Spinal cord (tissue), 10 donors: ENCODE measurements at places on chromosomes 12 and 14. TPM values are rescaled to one million over a fixed set of nuclear protein-coding genes. Genes with fewer than 3 reads are reported as not detected.

Gene GLT1D1
- total RNA-seq: 19.8 TPM

Gene NELL2
- total RNA-seq: 241 TPM

Gene P2RX7
- 16.8 TPM for total RNA-seq

Gene NID2
- total RNA-seq: 106 TPM

Gene TSPAN9
- 28.3 TPM for total RNA-seq

Gene CRIP1
- total RNA-seq: 4.3 TPM

Gene CCDC196
- total RNA-seq: not detected

Gene AQP5
- 0.20 TPM for total RNA-seq

DNA sequence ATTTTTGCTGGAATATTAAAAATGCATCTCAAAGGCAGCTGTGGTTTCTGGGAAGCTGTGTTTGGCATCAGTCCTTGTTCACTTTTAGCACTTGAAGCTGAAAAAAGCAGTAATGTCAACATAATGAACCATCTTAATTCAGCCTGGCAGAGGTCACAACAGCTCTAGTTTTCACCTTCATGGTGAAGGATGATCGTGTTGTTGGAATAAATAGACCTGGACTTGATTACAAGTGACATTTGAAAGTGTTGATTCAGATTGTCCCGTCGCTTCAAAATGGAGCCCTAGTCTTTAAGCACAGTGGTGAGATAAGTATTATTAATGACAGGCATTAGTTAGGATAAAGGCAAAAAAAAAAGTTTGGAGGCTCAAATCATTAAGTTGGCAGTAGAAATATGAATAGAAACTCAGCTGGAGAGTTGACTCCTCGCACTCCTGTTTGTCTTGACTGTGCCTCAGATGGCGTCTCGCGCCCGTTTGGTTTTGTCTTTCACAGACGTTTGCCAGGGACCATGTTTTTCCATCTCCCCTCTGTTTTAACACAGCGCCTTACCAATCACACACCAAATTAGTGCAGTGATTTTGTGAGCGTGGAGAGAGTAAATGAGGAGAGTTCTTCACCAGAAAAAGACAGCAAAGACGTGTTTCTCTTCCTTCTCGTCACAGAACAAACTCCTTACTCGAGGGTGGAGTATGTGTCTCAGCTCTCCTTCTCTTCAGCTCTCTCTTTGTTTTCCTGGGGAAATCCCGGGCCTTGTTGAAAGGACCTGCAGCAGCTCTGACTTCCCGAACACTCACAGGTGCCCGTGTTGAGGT, 53.4 kb upstream of the MMP17 start:
- H3K4me1 ChIP-seq: peaks cover 6% of the 10 kb centered on the region
- H3K36me3 ChIP-seq: peaks cover 49% of the 10 kb centered on the region
- no peak overlapping the region for H3K4me3 ChIP-seq

DNA sequence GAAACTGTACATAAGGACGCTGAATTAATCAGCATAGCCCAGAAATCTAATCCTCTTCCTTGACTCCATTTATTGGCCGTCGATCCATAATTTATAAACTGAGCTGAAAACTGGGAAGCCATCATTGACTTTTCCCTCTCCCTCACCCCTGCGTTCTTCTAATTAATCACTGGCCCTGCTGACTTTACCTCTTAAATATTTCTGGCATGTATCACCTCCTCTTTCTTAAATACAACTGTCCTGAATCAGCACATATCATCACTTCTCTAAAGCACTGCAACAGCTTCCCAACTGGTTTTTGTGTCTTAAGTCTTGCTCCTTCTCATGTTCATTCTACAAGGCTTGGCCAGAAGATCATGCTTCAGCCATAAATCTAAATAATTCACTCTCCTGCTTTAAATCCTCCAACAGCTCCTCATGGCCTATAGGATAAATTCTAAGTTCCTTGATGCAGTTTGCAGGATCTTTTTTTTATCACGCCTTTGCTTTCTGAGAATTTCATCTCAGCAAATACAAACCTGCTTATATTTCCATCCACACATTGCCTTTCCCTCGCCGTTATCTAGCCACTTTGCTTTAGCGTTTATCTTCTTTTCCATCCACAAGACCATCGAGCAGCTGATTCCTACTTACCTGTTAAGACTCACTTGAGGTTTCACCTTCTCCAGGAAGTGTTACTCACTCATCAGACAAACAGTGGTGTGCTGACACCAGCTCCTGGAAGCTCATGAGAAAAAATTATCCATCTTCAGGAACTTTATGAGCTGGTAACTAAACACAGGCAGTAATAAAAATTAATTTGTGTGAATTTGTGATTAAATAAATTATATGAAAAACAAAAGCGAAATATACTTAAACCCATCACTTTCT, 295.6 kb upstream of the FLRT2 start:
- H3K27me3 ChIP-seq: no peaks in the 10 kb centered on the region
- H3K36me3 ChIP-seq: no peaks in the 10 kb centered on the region
- no peak overlapping the region for H3K4me3 ChIP-seq
- H3K27ac ChIP-seq: no peak overlapping the region
- no peaks in the 10 kb centered on the region for H3K4me1 ChIP-seq

DNA sequence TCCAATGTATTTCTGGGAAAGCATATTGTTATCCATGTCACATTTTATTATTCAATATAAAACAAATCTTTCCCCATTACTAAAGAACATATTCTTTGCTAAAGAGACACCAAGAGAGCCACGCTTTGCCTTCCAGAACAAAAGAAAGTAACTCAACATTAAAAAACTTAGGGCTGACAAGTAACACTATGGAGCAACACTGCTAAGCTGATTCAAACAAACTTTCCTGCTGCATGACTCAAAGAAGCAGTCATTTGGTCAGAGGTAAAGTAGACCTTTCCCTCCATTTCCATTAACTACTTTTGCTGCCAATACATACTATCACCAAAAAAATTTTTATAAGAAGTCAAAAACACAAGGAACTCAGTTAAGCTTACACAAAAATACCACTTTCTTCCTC, 83.0 kb downstream of the DENND5B start:
- no peaks in the 10 kb centered on the region for H3K27me3 ChIP-seq
- H3K36me3 ChIP-seq: no peaks in the 10 kb centered on the region
- no peak overlapping the region for H3K4me3 ChIP-seq
- no peaks in the 10 kb centered on the region for H3K4me1 ChIP-seq

DNA sequence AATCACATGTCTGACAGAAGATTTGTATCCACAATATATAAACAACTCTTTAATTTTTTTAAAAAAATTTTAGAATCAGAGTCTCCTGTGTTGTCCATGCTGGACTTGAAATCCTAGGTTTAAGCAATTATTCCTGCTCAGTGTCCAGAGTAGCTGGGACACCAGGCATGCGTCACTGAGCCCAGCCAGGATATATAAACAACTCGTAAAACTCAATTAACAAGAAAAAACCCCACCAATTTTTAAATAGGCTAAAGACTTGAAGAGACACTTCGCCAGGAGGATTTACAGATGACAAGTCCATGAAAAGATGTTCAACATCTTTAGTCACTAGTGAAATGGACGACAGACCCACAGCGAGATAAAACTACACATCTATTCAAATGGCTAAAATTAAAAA, 2.0 kb upstream of the SCN8A start:
- no peak for DNase-seq
- H3K4me3 ChIP-seq: no peak overlapping the region
- H3K36me3 ChIP-seq: no peaks in the 10 kb centered on the region
- H3K27me3 ChIP-seq: peaks cover 3% of the 10 kb centered on the region
- no peak overlapping the region for H3K27ac ChIP-seq

DNA sequence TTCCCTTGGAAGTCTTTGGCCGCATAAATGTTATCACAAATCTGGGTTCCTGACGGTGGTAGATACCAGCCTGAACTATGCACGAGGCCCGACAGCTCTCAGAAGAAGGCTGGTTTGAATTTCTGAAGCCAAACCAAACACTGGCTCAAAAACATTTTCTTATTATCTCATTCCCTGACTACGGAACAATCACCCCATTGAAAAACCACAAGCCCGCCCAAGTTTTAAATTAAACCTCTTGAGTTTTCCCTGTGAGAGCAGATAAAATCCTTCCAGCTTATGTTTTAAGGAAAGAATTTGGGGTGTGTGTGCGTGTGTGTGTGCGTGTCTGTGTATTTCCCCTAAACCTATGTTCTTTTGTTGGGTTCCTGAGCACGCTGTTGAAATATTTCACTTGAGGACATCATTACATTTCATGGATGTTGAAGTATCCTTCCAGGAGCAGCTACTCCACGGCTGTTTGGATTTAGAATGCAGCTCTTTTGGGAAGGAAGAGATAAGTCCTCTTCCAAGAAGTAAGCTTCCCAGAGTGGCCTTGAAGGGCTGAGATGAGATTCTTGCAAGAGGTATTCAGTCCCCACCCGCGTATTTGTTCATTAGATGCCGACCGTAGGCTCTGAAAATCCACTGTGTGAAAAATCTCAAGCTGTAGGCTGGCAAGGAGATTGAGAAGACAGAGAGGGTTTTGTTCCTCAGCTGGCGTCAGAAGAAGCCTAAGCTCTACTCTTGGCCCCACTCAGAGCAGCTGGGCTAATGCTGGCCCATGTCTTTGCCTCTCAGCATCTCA, 131.0 kb upstream of the NCOR2 start:
- H3K4me3 ChIP-seq: no peak overlapping the region
- peaks cover 50% of the 10 kb centered on the region for H3K4me1 ChIP-seq
- DNase-seq: no peak
- H3K36me3 ChIP-seq: no peaks in the 10 kb centered on the region
- H3K27me3 ChIP-seq: no peaks in the 10 kb centered on the region
- peak overlapping the region; percentile 81 for H3K27ac ChIP-seq

- no peak overlapping the region for H3K27ac ChIP-seq
- H3K36me3 ChIP-seq: peaks cover 4% of the 10 kb centered on the region
- H3K4me3 ChIP-seq: no peak overlapping the region
- H3K27me3 ChIP-seq: no peaks in the 10 kb centered on the region
- DNase-seq: no peak
These were observed 32.6 kb downstream of the KICS2 start for GRCh38 chr12:64189530-64189929.

GRCh38 chr14:68106456-68106855, 286.9 kb downstream of the RAD51B start:
- H3K4me1 ChIP-seq: no peaks in the 10 kb centered on the region
- no peaks in the 10 kb centered on the region for H3K36me3 ChIP-seq
- H3K4me3 ChIP-seq: no peak overlapping the region
- no peak for DNase-seq
